ENCODE measurements at places on chromosomes 3 and 15. TPM values are rescaled to one million over a fixed set of nuclear protein-coding genes. Genes with fewer than 3 reads are reported as not detected.

Gene INSYN1
- total RNA-seq = 8.0 TPM

DNA sequence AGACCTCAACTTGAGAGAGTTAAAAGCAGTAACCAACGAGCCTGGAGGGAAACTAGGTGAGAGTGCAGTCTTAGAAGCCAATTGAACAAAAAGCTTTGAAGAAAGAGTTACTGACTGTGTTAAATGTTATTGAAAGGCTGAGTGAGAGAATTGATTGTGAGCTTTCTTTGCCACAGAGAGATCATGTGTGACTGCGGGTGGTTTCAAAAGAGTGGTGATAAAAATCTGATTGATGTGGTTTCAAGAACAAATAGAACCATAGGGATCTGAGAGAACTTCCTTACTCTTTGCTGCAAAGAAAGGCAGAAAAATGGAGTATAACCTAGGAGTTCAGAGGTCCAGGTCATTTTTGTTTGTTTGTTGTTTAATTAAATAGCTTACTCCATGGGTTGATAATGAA is 759.9 kb upstream of the ALCAM start:
- no peak overlapping the region for H3K27ac ChIP-seq
- no peak for DNase-seq
- peaks cover 4% of the 10 kb centered on the region for H3K4me1 ChIP-seq
- no peak overlapping the region for H3K4me3 ChIP-seq
- no peaks in the 10 kb centered on the region for H3K27me3 ChIP-seq

- H3K4me1 ChIP-seq = no peaks in the 10 kb centered on the region
- no peak overlapping the region for H3K4me3 ChIP-seq
- peaks cover 29% of the 10 kb centered on the region for H3K27me3 ChIP-seq
- H3K36me3 ChIP-seq = no peaks in the 10 kb centered on the region
- no peak overlapping the region for H3K27ac ChIP-seq
- DNase-seq = peak; percentile 36
Measured at GRCh38 chr15:42138968-42139386, 17.5 kb downstream of the PLA2G4F start.

DNA sequence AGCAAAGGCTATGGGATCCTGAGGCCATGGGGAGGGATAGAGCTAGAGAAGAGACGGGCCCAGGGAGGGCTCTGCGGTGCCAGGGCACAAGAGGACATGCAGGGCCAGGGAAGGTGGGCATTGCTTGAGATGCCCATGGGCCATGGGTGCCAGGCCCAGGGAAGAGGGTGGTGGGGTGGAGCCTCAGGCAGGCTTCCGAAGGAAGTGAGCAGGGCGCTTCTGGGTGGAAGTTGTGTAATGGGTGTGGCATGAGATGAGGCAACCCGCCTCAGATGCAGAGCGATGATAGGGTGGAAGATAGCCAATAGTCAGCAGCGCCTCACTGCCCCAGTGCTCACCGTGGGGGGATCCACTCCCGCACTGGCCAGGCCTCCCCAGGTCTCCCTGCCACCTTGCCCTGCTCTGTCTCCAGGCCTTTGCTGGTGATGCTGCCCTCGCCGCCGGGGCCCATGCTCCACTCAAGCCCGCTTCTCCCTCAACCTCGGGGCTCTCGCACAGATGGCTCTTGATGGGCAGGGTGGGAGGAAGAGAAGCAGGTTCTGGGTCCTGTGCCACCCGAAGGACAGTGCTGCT is 51.4 kb downstream of the DNAJB8 start:
- peaks cover 7% of the 10 kb centered on the region for H3K27me3 ChIP-seq
- DNase-seq = no peak
- H3K36me3 ChIP-seq = peaks cover 7% of the 10 kb centered on the region
- peaks cover 11% of the 10 kb centered on the region for H3K4me1 ChIP-seq
- no peak overlapping the region for H3K27ac ChIP-seq

GRCh38 chr3:29686889-29687592 is 406.2 kb downstream of the RBMS3 start:
- H3K27ac ChIP-seq = peak overlapping the region; percentile 75
- H3K27me3 ChIP-seq = no peaks in the 10 kb centered on the region

Gene CYFIP1
- total RNA-seq = 118 TPM

GRCh38 chr3:158950178-158950901 is 148.5 kb downstream of the MFSD1 start:
- H3K4me1 ChIP-seq = no peaks in the 10 kb centered on the region
- peaks cover 6% of the 10 kb centered on the region for H3K27me3 ChIP-seq
- DNase-seq = no peak
- H3K36me3 ChIP-seq = no peaks in the 10 kb centered on the region
- H3K27ac ChIP-seq = no peak overlapping the region
- H3K4me3 ChIP-seq = no peak overlapping the region

DNA sequence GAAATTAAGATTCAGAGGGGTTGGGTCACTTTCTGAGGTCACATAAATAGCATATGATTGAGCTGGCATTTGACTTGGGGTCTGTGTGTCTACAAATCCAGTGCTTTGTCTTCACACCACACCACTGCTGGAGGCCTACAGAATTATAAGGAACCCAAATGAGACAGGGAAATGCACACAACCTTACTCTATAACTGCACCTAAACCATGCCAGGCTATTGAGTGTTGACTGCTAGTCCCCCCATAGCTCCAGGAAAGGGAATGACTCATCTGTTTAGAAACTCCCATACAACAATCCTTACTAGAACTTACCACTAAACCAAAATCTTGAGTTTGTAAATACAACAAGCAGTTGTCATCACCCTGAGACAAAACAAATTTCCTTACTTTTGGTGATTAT is 16.9 kb upstream of the TSC22D2 start:
- H3K27me3 ChIP-seq = no peaks in the 10 kb centered on the region
- DNase-seq = no peak
- no peak overlapping the region for H3K27ac ChIP-seq
- no peaks in the 10 kb centered on the region for H3K36me3 ChIP-seq

DNA sequence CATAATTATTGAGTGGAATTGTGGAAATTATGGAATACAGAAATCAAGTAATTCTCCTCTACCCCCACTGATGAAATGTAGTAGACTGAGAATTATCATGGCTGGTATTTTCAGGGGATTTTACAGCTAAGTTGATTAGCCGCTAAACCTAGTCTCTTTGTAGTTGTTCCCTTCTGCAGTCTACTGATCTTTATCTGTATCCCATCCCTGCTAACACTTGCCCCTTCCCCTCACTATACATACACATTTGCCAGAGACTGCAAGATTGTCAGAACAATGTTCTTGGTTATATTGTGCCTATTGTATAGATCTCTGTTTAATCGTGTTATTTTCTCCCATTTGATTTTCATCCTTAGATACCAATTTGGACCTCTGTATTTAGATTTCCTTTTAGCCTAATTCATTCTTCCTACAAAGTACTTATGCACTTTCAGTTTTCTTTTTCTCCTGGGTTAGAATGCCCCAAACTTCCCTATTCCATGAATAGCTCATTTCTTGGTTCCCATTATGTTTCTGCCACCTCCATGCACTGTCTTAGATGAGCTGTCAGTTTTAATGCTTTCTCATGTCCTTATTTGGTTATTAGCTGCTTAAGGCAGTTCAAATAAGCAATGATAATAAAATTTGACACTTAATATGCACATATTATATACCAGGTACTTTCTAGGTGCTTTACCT is 86.9 kb downstream of the CDIN1 start:
- no peak overlapping the region for H3K4me3 ChIP-seq
- H3K36me3 ChIP-seq = peaks cover 18% of the 10 kb centered on the region
- no peaks in the 10 kb centered on the region for H3K4me1 ChIP-seq
- DNase-seq = no peak
- no peak overlapping the region for H3K27ac ChIP-seq

DNA sequence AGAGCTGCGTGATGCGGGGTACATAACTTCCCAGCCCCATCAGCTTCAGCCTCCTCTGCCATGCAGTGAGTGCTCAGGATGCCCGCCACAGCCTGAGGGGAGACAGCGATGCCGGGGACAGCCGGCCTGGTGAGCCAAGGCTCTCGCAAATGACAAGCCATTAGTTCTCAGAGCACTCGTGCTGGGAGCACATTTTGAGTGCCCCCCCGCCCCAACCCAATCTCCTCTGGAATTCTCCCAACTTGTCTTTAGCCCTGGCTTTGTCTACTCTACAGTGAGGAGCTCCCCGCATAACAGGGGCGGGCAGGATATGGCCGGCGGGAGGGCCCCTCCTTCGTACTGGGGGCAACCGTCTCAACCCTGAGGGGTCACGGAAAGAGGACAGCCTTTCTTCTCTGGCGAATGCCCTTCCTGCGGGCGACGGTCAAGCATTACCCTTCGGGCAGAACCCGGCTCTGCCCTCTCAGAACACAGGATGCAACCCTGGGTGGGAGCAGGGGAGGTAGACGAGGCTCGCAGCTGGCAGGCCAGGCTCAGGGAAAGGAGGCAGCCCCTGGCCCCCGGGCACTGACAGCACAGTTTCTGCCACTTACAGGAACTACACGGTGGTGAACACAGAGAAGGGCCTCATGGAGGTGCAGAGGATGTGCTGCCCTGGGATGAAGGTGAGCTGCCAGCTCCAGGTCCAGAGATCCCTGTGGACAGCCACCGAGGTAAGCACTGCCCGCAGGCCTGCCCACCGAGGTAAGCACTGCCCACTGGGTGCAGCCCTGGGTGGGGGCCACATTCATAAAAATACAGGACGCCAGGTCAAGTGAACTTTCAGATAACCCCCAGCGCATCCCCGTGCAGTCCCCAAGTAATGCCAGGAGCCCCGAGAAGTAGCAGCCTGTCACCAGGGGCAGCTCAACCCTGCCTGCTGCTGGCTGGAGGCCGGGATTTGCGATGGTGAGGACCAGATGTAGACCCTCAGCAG is 141.7 kb downstream of the LRRK1 start:
- no peak overlapping the region for H3K27ac ChIP-seq
- no peaks in the 10 kb centered on the region for H3K27me3 ChIP-seq
- H3K4me1 ChIP-seq = peaks cover 13% of the 10 kb centered on the region
- H3K4me3 ChIP-seq = no peak overlapping the region

Gene CLPX
- 62.8 TPM for total RNA-seq

- H3K27me3 ChIP-seq = peaks cover 31% of the 10 kb centered on the region
- H3K4me3 ChIP-seq = peak overlapping the region; percentile 99
- H3K36me3 ChIP-seq = peaks cover 11% of the 10 kb centered on the region
- peaks cover 28% of the 10 kb centered on the region for H3K4me1 ChIP-seq
Measured at GRCh38 chr15:52680041-52680391, 828 bp upstream of the ATOSA start.

- H3K4me1 ChIP-seq = peaks cover 67% of the 10 kb centered on the region
- peak overlapping the region; percentile 100 for H3K4me3 ChIP-seq
- no peaks in the 10 kb centered on the region for H3K27me3 ChIP-seq
- DNase-seq = no peak
Measured at GRCh38 chr3:172751175-172751704, 714 bp downstream of the ECT2 start.

Gene DLL4
- total RNA-seq = 0.39 TPM

DNA sequence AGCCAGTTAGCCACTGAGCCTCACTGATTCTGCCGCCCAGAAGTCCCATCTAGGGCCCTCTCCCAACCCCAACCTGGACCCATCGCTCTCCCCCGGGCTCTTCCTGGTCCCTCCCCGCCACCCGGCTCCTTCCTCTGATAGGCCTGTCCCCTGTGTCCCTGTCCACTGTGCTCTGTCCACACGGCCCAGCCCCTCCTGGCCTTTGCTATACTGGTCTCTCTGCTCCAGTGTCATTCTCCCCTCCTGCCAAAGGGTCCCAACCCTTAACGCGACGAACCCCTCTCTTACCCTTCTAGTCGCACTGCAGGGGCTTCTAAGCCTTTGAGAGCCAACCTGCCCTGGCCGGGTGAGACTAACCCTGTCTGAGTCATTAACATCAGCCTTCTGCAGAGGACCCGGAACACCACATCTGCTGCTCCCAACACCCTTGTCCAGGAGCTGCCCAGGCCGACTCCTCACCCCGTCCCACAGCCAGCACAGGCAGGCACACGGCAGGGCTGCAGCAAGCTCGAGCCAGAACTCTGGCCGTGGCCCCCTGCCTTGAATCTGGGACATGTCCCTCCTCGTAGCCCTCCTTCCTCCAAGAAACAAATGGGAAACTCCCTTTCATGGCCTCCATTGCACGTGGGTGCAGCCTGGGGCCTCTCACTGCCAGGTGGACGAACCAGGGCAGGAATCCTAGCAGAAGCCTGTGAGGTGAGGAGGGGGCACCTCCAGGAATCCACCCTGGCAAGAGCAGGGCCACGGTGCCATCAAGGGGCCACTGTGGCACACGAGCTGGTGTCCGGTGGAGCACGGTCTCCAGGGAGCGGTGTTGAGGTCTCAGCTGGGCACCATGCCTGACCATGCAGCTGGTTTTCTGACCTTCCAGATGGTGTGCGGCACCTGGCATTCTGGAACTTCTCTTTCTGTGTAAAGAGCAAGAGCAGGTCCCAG is 140.9 kb upstream of the IQSEC1 start:
- H3K4me3 ChIP-seq = no peak overlapping the region
- no peak for DNase-seq
- no peak overlapping the region for H3K27ac ChIP-seq
- H3K27me3 ChIP-seq = peaks cover 9% of the 10 kb centered on the region
- no peaks in the 10 kb centered on the region for H3K4me1 ChIP-seq
- no peaks in the 10 kb centered on the region for H3K36me3 ChIP-seq

DNA sequence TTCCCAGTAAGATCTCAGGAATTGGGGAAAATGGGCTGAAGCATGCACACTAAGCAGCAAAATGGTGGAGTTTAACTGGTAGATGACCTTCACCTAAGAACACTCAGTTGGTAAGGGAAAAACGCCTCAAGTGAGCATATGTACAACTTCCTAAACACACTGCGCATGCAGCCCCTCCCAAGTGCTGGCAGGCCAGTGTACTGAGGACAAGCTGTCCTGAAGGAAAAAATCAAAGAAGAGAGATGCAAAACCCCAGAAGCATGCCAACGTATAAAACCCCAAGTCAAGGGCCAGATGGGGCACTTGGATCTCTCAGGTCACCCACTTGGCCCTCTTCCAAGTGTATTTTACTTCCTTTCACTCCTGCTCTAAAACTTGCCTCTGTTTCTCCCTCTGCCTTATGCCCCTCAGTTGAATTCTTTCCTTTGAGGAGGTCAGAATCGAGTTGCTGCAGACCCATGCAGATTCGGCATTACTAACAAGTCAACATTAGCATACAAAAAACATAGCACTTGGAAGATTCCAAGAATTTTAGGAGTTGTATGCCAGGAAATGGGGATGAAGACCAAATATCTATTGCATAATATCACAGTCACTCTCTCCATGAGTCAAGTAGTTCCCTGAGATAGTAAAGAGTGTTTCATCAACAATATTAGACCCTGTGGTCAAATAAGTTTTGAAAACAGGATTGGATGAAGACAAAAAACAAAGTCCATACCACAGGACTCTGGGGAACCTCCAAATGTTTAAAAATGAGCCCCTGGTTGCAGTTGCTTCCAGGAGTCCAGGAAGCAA is 10.8 kb upstream of the FYCO1 start:
- DNase-seq = no peak
- H3K4me3 ChIP-seq = no peak overlapping the region
- peaks cover 4% of the 10 kb centered on the region for H3K4me1 ChIP-seq

- H3K27me3 ChIP-seq = no peaks in the 10 kb centered on the region
- no peak overlapping the region for H3K27ac ChIP-seq
- DNase-seq = no peak
- no peak overlapping the region for H3K4me3 ChIP-seq
- no peaks in the 10 kb centered on the region for H3K4me1 ChIP-seq
Measured at GRCh38 chr3:124333931-124334640, 342.2 kb upstream of the ROPN1 start.

Gene LMAN1L
- total RNA-seq = not detected

DNA sequence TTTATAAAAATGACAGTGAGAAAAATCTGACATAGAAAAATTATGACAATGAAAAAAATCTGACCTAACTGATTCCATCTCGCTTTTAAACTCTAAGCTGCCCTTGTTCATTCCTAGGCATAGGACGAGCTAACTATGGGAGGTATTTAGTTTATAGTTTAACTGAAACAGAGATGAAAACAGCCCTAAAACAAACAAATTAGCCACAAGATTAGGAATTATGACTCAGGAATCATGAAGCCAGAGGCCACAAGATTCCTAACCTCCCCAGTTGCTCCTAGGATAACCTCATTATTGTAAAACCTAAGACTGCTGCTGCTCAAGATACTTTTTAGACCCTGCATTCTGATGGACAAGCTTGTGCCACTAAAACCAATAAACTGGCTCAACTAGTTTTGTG is 122.7 kb upstream of the MNS1 start:
- DNase-seq = no peak

Gene KNG1
- not detected for total RNA-seq

Gene RTP1
- total RNA-seq = not detected
